ENCODE measurements at places on chromosomes 3 and 15.

DNA sequence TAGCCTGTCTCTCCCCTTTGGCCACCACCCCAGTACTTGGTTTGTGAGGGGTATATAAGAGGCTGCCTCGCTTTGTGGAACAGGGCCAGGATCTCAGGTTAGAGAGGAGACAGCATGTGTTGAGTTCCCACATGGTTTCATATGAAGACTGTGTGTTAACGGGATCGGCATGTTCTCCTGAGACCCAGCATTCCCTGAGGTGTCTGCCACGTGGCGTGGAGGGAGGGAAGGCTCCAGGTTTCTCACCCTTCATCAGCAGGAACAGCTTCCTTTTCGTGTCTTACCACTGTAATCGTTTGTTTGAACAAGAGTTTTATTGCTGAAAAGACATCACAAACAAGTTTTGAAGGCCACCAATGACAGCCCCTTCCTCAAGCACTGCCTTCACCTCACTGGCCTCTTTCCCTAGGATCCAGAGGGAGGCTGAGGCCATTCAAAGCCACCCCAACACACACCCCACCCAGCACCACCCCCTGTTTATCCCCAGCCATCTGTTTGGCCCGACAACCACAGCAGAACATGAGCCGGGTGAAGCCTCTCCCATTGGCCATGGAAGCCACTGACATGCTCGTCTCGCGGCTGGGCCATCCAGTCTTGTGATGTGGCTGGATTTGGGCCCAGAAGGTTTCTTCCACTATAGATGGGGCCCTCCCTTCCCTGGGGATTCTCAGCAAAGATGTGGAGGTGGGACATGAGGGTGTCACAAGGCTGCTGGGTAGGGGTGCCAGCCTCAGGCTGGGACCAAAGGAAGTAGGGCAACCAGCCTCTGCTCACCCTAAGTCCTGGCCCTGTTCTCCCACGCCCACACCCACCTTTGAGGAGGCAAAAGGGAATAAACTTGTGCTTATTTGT lies 10.0 kb downstream of the BHLHE40 start:
- DNase-seq = no peak

- DNase-seq = no peak
Observed at GRCh38 chr3:194608981-194609380, 24.2 kb downstream of the TMEM44 start.

- no peak for DNase-seq
Observed at GRCh38 chr3:40877631-40878463, 321.5 kb upstream of the CTNNB1 start.

DNA sequence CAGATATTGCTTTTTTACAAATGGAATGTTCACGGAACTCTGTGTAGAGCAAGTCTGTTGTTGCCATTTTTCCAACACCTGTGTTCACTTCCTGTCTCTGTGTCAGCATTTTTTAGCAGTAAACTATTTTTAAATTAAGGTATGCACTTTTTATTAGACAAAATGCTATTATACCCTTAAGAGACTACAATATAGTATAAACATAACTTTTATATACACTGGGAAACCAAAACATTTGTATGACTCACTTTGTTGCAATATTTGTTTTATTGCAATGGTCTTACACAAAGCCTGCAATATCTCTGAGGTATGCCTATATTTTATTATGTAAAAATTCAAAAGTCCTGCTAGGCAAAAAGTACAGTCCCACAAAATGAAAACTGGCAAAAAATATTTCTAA lies 39.8 kb upstream of the FGF7 start:
- DNase-seq = no peak

GRCh38 chr15:63294359-63294758 lies 17.0 kb downstream of the APH1B start:
- DNase-seq = no peak
